Sigmoid colon (tissue), 7 donors: ENCODE measurements at places on chromosomes 7 and 10. TPM values are rescaled to one million over a fixed set of nuclear protein-coding genes. Genes with fewer than 3 reads are reported as not detected.

GRCh38 chr10:2137549-2138174, 400.3 kb upstream of the ADARB2 start:
- no peak for DNase-seq

DNA sequence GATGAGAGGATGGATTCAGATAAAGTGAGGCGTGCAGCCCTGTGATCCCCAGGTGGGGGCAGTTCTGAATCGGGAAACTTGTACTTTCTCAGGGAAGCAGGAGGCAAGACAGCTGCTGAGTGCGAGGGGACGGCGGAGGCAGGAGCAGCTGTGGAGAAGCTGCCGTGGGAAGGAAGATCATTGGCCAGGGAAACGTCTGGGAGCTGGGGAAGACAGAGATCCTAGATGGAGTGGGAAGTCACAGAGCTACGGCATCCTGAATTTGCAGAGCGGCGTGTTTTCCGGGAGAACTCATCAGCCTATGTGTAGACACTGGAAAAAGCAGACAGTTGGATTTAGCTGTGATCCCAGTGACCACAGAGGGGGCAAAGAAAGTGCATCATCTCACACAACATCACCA, 9.2 kb downstream of the PRKCQ start:
- no peak for DNase-seq

- no peak for DNase-seq
These were observed 27.0 kb downstream of the DCLRE1C start for GRCh38 chr10:14926722-14927416.

Gene GSTO2
- 1.4 TPM for total RNA-seq

DNA sequence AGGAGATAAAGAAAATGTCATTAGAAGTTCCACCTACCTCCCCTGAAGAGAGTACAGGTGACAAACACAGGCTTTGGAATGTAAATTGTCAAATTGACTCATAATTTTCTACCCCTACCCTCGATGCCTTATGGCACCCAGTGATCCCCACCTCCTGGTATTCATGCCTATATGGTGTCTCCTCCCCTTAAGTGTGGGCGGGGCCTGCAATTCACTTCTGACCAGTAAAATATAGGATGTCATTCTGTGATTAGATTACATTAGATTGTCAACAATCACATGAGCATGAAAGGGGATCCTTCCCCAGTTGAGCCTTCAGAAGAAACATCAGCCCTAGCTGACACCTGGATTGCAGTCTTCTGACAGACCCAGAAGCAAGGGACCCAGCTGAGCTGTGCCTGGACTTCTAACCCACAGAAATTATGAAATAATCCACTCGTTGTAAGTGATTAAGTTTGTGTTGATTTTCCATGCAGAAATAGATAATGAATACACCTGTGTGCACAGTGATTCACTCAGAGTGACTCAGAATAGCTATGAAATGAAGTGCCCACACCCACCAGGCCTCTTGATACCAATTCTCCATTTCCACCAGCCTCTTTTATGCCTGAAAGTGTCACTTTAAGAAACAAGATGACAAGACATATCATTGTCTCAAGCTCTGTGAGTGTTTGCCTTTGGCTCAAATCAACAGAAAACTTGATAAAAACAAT, 8.5 kb upstream of the SLC39A12 start:
- DNase-seq: no peak

- DNase-seq: peak; percentile 69
These were observed 123.7 kb upstream of the FAM20C start for GRCh38 chr7:68629-69028.

Gene ADD3
- 145 TPM for total RNA-seq

DNA sequence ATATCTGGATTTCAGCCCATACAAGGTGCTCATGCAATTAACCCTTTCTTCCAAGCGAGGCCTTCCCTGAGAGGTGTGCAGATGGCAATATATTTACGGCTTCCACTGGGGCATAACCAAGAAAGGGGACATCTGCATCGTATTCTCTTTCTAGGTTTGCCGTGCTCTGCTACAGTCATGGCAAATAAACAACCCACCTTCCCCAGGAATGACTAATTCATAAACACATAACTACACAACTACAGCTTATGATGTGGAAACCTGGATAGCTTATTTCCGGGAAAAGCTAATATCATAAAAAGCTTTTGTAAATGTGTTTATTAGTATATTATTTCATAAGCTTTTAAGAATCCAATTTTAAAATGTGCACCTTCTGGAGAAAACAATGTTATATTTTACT, 120.0 kb downstream of the CAMK1D start:
- DNase-seq: no peak

- DNase-seq: no peak
These were observed 19.2 kb upstream of the MET start for GRCh38 chr7:116652793-116653192.

- DNase-seq: no peak
These were observed 46.3 kb upstream of the FGFR2 start for GRCh38 chr10:121644501-121644900.

GRCh38 chr7:84509522-84509921, 314.9 kb upstream of the SEMA3A start:
- no peak for DNase-seq

GRCh38 chr7:135741905-135742304, 6.7 kb downstream of the FAM180A start:
- DNase-seq: no peak

Gene MXI1
- 102 TPM for total RNA-seq

DNA sequence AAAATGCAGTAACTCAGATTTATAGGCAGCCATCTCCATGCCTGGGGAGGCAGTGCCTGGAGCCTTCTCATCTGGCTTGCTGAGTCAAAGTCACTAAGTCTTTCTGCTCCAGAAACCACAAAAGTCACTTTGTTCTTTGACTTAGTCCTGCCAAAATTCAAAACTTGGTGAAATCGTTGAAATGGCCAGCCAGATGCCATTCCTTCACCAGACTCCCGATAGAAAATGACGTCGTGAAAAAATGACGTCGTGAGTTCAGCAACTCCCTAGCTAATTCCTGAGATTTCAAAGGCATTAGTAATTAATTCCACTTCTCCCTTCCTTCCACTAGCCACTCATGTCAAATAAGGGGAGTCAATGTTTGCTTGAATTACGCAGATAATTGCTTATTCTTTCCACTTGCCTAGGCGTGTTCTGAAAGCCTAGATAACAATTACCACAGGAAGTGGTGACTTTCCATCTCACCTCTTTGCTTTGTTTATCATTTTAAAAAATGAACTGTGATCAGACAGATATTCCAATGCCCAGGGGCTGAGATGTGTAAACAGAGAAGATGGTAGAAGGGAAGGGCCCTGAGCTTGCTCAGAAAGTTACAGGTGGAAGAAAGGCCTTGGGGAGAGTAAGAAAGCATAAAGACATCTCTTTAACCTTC, 48.5 kb upstream of the OSBPL3 start:
- no peak for DNase-seq

GRCh38 chr10:29802171-29802570, 167.4 kb upstream of the SVIL start:
- no peak for DNase-seq

GRCh38 chr10:57338823-57339558, 928.7 kb downstream of the IPMK start:
- no peak for DNase-seq

Gene SLC18A2
- total RNA-seq: 0.54 TPM

DNA sequence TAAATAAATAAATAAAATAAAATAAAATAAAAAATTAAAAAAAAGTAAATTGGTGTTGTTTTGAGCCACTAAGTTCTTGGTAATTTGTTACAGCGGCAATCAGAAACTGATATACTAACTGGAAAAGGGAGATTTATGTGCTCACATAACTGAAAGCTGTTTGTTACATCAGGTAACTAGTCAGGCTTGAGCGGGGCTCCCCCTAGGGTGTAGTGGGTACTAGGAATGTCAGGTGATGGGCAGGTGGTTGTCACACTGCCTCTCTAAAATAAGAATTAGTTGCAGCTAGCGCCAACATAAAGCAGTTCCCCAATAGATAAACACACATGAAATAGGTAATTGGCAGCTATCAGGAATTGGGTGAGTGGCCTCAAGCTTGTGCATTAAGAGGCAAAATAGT, 1336.9 kb downstream of the XPNPEP1 start:
- DNase-seq: no peak

DNA sequence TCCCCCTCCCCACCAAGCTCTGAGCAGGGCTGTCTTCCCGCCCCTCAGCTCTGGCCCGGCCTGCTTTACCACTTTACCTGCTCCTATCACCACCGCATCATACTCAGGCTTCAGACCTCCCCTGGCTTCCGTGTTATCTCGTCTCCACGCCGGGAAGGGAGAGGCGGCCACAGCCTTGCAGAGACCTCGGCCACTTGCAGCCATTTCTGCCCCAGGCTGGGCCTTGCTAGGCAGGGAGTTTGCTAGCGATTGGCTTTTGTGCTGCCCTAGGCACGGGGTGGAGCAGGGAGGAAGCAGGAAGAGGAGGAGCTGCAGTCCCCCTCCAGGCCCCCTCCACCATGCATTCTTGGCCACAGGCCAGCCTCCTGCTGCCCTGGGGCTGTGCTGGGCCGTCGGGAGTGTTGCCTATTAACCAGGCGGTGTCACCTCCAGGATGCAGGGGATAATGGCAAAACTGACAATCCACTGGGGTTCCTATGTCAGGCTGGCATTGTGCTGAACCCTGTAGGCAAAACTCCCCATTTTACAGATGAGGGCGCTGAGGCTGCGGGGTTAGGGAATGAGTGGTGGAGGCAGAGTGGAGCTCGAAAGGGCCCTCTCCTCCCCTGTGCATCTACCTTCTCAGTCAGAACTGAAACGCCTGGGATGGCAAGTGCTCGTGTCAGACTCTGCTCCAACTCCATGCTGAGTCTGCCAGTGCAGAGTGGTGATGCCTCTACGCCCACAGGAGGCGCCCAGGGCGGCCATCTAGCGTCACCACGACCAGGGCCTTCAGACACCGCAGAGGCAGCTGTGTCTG, at the start of gene PYROXD2:
Gene PYROXD2, minus strand, starts transcription at position 251 of the 799 bp plus-strand sequence. Its CDS starts 47 bp downstream, at position 204.
- DNase-seq: peak; percentile 97

- DNase-seq: no peak
These were observed 51.9 kb upstream of the ABLIM1 start for GRCh38 chr10:114709984-114710383.

DNA sequence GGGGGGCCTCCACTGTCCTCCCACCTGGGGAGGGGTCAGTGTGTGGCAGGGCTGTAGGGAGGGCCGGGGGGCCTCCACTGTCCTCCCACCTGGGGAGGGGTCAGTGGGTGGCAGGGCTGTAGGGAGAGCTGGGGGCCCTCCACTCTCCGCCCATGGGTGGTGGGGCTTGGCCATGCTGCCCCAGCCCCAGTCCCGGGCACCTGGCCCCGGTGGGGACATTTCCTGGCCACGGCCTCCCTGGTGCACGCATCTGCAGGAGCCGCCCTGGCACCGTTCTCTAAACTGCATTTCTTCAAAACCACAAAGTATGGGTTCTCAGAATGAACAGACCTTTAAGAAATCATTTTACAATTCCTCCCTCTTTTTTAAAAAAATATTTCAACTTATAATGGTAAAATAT, 89.3 kb upstream of the PDGFA start:
- DNase-seq: no peak

DNA sequence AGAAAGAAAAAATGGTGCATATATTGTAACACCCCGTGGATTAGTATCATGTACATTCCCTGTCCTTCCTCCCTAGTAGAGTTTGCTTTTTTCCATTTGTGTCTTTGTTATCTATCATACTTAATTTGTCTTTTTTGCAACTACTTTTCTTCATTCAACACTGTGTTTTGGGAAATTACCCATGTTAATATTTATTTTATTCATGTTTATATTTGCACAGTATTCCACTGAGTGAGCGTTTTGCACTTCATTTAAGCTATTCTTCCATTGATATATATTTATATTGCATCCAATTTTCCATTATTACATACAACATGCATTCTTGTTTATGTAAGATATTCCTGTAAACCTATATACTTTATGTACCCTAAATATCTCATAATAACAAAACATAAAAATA, 57.6 kb upstream of the FAM171A1 start:
- no peak for DNase-seq

DNA sequence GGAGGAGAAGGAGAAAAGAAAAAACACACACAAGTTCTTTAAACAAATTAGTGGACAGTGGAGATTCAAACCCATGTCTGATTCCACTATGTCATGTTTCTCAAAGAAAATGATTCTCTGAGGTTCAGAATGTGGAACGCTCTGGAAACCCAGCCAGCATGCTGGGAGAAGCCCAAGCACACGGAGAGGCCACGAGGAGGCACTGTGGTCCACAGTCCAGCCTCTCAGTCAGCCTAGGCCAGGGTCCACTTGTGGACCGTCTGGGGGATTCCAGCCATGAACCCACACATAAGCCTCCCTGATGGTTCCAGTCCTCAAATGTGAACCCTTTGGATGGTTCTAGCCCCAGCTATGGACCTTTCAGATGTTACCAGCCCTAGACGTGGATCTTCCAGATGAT, 73.4 kb downstream of the CAV1 start:
- no peak for DNase-seq

GRCh38 chr7:108012499-108013430, 9.8 kb upstream of the LAMB1 start:
- no peak for DNase-seq

GRCh38 chr10:61500460-61500859, 47.3 kb upstream of the TMEM26 start:
- DNase-seq: no peak
